ENCODE measurements at places on chromosomes 2 and 18. TPM values are rescaled to one million over a fixed set of nuclear protein-coding genes. Genes with fewer than 3 reads are reported as not detected.

DNA sequence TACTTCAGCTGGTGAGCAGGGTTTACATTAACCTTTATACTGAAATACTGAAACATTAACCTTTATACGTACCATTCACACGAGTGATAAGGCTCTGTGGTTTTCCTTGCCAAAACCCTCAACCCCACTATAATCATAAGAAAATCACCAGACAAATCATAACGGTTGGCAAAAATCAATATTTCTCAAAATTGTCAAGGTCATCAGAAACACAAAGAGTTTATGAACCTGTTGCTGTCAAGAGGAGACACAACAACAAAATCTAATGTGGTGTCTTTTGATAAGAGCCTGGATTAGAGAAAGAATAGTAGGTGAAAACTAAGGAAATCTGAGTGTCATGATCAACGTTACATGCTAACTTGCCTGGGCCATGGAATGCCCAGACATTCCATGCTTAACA, 396.9 kb upstream of the TMEFF2 start:
- DNase-seq, result no peak

- DNase-seq, result no peak
Observed at GRCh38 chr2:44895061-44895460, 46.4 kb upstream of the SIX3 start.

The CCDC85A gene
- 2.6 TPM for polyA plus RNA-seq

DNA sequence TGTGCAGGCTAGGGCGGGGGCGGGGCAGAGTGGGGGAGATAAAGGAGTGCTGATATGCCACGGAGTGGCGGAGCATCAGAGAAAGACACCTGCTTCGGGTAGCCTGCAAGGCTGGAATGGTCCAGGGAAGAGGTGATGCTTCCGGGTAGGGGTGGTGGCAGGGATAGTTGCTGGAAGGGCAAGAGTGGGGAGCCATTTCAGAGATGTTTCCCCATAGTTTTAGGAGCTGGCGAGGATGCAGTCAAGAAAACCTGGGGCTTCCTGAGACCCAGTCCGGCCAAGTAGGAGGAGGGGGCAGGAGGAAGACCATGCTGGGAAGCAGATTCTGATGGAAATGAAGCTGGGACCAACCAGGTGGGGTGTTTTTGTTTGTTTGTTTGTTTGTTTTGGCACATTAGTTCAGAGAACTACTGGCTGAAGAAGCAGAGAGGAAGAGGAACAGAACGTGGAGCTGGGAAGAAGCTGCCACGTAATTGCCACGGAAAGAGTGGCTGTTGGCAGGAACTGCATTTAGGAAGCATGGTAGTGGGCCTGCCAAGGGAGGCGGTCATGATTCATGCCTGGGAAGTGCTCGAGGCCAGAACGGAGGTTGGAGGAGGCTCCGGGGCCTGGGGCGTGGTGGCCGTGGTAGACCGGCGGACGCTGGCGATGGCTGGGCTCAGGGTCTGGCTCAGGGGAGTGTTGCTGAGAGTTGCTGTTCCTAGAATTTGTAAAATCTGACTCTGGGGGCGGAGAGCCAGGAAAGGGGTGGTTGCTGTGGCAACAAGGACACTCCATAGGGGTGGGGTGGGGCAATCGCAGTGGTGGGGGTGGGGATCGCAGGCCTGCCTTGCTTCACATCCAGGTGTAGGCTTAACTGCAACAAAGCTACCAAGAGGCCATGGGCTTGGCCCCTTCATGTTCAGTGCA, 8.6 kb upstream of the INPP5D start:
- no peak for DNase-seq

- DNase-seq, result no peak
Observed at GRCh38 chr2:33373986-33374385, 102.5 kb upstream of the RASGRP3 start.

The CCBE1 gene
- polyA plus RNA-seq, result 77.2 TPM

DNA sequence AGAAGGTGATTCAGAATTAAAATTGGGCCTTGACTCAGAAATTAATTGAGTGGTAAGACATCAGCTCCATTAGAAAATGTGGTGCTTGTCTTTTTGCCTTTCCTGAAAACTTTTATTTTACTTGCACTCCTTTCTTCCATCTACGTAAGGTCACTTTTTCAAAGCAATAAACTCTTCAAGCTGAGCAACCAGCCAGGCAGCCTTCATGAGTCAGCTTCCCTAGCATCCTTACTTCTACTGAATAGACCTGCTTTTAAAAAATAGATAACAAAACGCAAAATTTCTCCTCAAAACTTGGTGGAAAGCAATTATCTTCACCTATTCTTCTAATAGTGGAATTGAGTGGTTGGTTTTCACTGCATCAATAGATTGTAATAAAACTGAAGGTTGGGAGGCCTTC, 504.2 kb downstream of the ARHGAP15 start:
- DNase-seq, result no peak

- DNase-seq, result no peak
Observed at GRCh38 chr18:7390731-7391492, 160.0 kb downstream of the LRRC30 start.

GRCh38 chr18:51150113-51150700, 47.3 kb downstream of the MEX3C start:
- DNase-seq, result no peak

The CNGA3 gene
- 0.04 TPM for polyA plus RNA-seq

GRCh38 chr2:26993768-26994167, 23.3 kb downstream of the MAPRE3 start:
- DNase-seq, result no peak

DNA sequence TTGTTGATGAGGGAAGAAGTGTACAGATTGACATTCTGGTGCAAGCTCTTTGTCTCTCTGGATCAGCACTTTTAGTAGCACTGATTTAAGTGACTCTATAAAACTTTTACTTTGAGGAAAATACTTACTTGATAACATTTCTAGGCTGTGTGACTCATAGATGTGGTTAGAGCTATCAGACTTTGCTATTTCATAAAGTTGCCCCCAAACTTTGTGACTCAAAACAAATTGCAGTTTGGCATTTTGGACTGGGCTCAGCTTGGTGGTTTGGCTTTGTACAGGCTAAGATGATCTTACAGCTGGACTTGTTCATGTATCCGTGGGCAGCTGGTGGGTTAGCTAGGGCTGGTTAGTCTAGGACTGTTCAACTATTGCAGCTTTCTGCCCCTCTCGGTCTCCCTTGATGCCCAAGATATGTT, 42.1 kb upstream of the GLS start:
- DNase-seq, result no peak

DNA sequence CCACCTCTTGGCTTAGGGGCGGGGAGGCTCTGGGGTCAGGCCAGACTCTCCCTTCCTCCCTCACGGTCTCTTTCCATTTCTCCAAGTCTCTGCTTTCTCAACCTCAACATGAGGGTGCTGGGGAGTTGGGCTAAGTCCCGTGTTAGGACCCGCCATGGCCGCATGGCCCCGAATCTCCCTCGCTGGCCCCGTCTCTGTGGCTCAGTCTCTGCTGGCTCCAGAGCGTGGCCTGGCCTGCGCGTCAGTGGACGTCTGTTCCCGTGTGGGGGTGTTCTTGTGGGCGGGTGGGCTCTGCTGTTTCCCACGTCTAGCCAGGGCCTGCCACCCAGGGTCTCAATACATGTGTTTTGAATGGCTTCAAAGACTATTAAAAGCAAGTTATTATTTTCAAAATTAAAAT, 12.4 kb downstream of the ALLC start:
- no peak for DNase-seq

DNA sequence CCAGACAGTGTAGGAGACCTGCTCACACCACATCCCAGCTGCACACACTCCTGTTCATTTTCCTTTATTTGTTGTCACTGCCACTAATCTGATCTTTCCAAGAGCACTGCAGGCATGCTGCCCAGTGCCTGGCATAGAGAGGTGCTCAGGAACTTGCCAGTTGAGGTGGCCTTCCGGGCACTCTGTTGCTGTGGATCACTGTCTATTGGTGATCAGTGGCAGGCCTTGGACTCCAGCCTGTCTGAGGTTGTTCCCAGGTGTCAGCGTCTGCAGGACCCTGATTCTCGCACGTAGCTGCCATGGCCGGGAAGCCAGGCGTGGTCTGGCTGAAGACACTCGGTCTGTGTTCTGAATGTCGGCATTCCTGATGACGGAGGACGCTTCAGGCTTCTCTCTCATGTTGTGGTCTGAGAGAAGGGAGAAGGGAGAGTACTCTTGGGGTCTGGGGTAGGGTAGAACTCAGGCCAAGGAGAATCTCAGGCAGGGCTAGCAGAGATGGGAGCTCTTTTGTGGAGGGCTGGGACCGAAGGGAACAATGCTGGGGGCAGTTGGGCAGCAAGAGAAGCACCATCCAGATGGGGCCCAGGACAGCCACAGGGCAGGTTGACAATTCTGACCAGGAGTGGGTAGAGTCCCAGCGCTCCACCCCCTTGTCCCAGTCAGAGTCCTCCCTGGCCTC, 240.9 kb downstream of the MYCN start:
- no peak for DNase-seq

The CAVIN2 gene
- 121 TPM for polyA plus RNA-seq

GRCh38 chr2:129922571-129923264, 56.7 kb upstream of the RAB6C start:
- DNase-seq, result no peak

The KDSR gene
- polyA plus RNA-seq, result 42.2 TPM

- DNase-seq, result peak; percentile 70
Observed at GRCh38 chr2:229586746-229587705, 127.3 kb downstream of the DNER start.
